Naive thymus-derived CD8-positive, alpha-beta T cell (primary cell): ENCODE measurements at places on chromosomes 5 and 9. TPM values are rescaled to one million over a fixed set of nuclear protein-coding genes. Genes with fewer than 3 reads are reported as not detected.
A peak's percentile ranks its signal among the peaks of the same experiment; 100 is the strongest.

Gene LOX
- not detected for total RNA-seq

Gene SARDH
- total RNA-seq = 5.0 TPM

Gene PAEP
- total RNA-seq = not detected

Gene PCDHA10
- total RNA-seq = not detected

- DNase-seq = no peak
Measured at GRCh38 chr9:10690546-10690945, 77.7 kb upstream of the PTPRD start.

GRCh38 chr5:165187815-165188214 lies 1682.4 kb downstream of the MAT2B start:
- DNase-seq = no peak

DNA sequence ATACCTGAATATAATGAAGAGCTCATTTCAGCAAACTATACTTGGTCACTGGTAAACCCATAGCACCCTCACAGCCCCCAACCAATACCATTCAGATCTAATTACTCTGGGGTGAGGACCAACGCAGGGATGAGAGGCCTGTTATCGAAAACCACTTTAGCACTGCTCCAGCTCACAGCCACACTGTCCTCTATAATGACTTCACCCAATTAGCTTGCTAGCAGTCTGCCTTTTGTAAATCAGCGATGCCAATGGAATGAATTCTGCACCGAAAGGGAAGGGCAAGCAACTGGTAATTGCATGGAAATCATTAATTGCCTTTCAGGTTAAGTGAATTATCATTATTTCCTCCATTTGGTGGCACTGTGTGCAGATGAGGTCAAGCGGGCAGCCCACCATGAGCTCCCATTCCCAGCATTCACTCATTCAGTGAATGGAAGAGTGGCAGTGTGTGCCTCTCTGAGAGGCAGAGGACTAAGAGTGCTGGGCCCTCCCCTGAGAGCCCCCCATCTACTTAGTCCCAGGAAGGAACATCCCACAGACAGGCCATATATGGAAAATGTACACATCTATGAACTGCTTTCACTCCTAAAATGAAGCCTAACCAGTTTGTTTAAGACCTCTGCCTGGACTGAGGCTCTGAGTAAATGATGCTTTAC lies 262.1 kb downstream of the SPOCK1 start:
- no peak for DNase-seq

- peak; percentile 45 for DNase-seq
Measured at GRCh38 chr5:541539-542318, 17.5 kb upstream of the SLC9A3 start.

GRCh38 chr9:114240647-114241558 lies 82.0 kb upstream of the ORM1 start:
- no peak for DNase-seq

DNA sequence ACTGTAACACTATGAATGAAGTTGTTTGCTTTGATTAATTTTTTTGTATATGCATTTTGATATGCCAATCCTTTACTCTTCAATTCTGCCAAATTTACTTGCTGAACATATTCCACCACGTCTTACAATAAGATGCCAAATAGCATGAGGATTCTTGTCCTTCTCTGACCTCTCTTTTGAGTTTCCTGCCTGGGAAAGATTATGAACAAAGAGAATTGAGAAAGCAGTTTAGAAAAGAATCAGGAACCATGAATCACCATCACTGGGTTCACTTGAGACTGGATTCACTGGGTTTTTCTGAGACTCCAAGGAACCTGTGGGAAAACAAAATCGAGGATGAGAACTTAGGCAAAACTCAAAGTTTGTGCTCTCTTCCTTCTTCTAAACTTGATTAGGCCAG lies 256.5 kb downstream of the CETN3 start:
- DNase-seq = no peak

DNA sequence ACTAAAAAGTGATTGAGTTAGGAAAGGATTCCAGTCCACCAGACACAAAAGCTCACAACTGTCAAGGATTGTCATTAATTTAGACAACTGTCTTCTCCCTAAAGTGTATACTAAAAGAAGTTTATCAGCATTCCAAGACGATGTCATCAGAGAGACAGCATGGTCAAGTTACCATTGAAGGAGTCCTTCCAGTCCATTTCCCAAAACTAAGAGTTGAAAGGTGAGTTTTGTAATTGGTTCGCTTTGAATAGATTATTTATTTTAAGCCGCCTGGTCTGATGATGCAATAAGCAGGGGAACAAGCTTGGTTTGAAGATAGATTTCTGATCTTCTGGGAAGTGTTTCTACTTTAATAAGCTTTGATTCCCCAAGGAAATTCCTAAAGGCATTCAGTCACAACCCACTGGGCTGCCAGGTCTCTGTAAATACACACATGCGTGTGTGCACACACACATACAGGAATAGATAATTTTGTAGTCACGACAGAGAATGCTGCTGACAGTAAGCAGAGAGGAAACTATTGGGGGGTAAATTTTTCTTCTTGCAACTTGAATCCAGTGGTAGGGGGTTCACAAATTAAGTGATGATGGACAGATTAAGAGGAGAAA lies 234.8 kb downstream of the PIK3R1 start:
- no peak for DNase-seq

GRCh38 chr5:22988937-22989336 lies 135.8 kb upstream of the CDH12 start:
- no peak for DNase-seq

DNA sequence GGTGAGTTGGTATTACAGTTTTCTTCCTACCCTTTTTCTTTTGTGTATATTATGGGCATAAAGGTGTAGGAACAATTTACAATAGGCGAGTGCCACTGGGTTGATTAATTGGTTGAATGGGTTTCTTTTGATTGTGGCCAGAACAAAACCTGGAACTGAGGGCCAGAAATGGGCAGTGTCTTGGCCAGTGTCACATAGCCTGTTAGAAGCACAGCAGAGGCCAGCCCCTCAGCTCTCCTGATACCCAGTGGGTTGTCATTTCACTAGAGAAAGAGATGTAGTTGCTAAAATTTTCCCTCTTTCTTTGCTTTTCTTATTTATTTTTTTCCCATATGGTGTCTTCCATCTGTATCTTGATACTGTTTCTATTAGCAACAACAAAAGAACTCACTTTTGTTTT lies 38.8 kb upstream of the SEMA6A start:
- no peak for DNase-seq
